ENCODE measurements at places on chromosomes 1 and 21. TPM values are rescaled to one million over a fixed set of nuclear protein-coding genes. Genes with fewer than 3 reads are reported as not detected.

Gene NECTIN4
- 1.9 TPM for total RNA-seq

Gene CLCNKA
- 2.2 TPM for total RNA-seq

Gene PDPN
- 9.5 TPM for total RNA-seq

Gene DCDC2B
- total RNA-seq: not detected

Gene UBL4B
- not detected for total RNA-seq

Gene NMNAT2
- total RNA-seq: 3.3 TPM

Gene SPATA45
- total RNA-seq: not detected

Gene FCGR3A
- total RNA-seq: not detected

Gene GABRD
- not detected for total RNA-seq

Gene ERG
- total RNA-seq: not detected

Gene DCLRE1B
- 9.9 TPM for total RNA-seq

Gene ERICH3
- 1.1 TPM for total RNA-seq

Gene S100A16
- total RNA-seq: 50.2 TPM

Gene FCAMR
- not detected for total RNA-seq

Gene TIAM1
- 36.8 TPM for total RNA-seq

Gene TLR5
- 3.9 TPM for total RNA-seq

Gene SH3BGR
- 2.7 TPM for total RNA-seq

Gene PYHIN1
- total RNA-seq: not detected

Gene SPATA21
- not detected for total RNA-seq

Gene HSD11B1
- not detected for total RNA-seq

Gene FAM72B
- total RNA-seq: 2.0 TPM

Gene CHAF1B
- total RNA-seq: 11.7 TPM

Gene WNT3A
- not detected for total RNA-seq

Gene TUT4
- total RNA-seq: 139 TPM

Gene CRNN
- not detected for total RNA-seq

Gene TRNP1
- 48.8 TPM for total RNA-seq

Gene C1orf87
- not detected for total RNA-seq

Gene NFASC
- total RNA-seq: 6.9 TPM

Gene TGFB2
- total RNA-seq: 27.9 TPM

Gene ROR1
- total RNA-seq: 63.8 TPM

Gene CELA2A
- not detected for total RNA-seq

Gene RNF186
- not detected for total RNA-seq

Gene GJB3
- total RNA-seq: 0.14 TPM

Gene GJA9
- not detected for total RNA-seq

Measured in progenitor cell of endocrine pancreas (in vitro differentiated cells).